MCF 10A (cell line): ENCODE measurements at places on chromosomes 16 and 17. TPM values are rescaled to one million over a fixed set of nuclear protein-coding genes. Genes with fewer than 3 reads are reported as not detected.

The CMTM4 gene
- 27.2 and 36.7 TPM in 2 replicates for total RNA-seq

The ZNF771 gene
- total RNA-seq: 8.1 and 8.3 TPM in 2 replicates

The ZNF205 gene
- total RNA-seq: 11.8 and 12.1 TPM in 2 replicates

The SNX20 gene
- not detected in 2 replicates for total RNA-seq

The XYLT2 gene
- 9.6 and 14.0 TPM in 2 replicates for total RNA-seq

The DNAI2 gene
- not detected in 2 replicates for total RNA-seq

The MYH8 gene
- total RNA-seq: not detected in 2 replicates

The CCL5 gene
- total RNA-seq: not detected in 2 replicates

The NAGPA gene
- total RNA-seq: 4.9 and 8.7 TPM in 2 replicates

GRCh38 chr17:37791447-37792399 lies 46.9 kb upstream of the HNF1B start:
- peak; percentile 31 for DNase-seq

DNA sequence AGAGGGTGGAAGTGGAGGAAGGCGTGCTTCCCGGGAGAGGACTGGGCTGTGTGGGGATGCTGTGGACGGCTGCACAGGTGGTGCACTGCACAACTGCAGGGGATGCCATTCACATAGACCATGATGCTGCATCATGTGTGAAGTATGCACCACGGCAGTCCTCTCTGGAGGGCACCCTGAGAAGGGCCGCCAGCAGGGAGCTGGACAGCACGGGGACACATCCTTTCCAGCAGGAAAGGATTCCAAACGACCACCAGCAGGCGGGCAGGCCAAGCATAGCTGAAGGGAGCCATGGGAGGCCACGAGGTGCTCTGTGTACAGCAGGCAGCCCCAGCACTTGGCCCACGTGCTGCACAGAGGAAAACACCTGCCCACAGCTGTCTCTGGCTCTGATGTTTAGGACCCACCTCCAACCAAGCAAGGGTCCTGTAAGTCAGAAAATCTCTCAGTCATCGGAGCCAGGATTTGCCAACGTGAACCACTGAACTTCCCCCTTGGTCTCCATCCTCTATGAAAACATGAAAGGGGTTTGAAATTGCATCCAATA lies 10.1 kb downstream of the ACTG1 start:
- DNase-seq: no peak

GRCh38 chr16:85603203-85603755 lies 9.8 kb upstream of the GSE1 start:
- DNase-seq: no peak

DNA sequence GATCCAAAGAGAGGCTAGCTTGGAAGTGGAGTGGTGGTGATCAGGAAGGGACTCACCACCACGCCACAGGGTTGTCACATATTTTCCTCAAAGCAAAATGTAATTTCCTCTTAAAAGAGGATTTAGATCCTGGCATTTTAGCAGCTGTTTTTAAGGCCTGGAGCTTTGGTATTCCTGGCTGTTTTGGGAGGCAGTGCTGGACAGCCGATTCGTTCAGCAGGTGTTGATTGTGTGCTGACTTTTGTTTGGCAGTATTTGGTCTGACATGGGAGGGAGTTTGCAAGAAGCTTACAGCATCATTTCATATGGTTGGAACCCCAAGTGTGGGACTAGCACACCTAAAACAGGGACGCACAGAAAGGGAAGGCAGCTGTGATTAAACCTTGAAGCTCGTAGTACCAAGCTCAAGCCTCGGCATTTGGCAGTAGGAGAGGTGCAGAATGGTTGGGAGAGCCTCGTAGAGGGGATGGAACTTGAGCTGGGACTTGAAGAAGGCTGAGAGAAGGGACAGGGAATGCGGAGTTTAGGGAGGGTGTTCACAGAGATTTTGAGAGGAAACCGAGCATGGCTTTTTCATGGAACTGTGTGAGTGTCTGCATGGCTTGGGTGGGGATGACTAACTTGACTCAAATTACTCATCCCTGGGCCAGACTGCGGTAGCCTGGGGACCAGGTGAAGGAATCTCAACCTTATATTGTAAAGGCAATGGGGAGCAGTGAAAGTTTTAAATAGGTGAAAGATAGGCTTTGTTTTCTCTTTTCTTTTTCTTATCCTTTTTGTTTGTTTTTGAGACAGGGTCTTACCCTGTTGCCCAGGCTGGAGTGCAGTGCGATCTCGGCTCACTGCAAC lies 52.3 kb downstream of the RPTOR start:
- DNase-seq: peak; percentile 59

DNA sequence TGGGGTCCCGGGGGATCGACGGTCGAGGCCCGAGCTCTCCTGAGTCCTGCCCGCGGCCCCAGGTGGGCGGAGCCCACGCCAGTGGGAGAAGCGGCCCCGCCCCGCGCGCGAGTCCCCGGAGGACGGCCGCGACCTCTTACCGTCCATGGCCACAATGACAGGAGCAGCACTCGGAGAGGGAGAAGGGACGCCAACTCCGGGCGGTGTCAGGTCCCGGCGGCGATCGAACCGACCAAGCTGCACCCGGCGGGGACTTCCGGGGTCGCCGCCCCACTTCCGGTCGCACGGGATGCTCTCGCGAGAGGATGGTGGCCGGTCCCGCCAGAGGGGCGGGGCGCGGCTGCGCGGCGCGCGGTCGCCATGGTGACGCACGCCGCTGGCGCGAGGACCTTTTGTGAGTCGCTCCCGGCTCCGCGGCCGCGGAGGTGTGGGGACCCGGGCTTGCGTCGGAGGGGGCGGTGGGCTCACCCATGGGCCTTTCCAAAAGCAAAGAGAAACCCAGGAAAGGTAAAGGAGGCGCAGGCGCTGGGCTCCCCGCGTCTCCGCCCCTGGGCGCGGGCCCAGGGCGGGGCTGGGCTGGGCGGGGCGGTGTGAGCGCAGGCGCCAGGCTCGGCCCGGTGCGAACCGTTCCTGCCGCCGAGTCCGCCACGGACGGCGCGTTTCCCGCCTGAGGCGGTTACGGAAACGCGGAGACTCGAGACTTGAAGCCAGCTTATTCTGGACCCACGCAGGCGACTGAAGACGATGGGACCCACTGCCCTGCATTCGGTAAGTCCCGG lies at the start of the genes CHMP1A and SPATA33:
Gene CHMP1A (minus strand): TSS at position 267 of the 779 bp plus-strand sequence. CDS start 120 bp downstream, at position 147.
Gene SPATA33 (plus strand): TSS at position 395 of the 779 bp plus-strand sequence. CDS start 76 bp downstream, at position 471.
- peak; percentile 84 for DNase-seq

DNA sequence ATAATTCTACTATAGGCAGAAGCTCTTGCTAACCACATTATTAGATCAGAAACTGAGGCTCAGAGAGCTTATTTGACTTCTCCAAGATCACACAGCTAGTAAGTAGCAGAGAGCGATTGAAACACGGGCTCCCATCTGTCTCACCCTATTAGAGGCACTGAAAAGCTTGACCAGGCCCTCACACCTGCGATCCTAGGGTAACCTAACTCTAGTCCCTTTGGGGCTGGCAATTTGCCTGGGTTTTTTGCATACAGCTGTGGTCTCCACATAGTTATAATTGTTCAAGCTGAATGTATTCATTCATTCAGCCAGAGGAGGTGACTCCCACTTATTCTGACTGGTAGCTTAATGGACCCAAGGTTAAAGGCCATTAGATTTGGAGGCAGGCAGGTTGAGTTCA lies 121.2 kb downstream of the ANKFN1 start:
- DNase-seq: no peak

DNA sequence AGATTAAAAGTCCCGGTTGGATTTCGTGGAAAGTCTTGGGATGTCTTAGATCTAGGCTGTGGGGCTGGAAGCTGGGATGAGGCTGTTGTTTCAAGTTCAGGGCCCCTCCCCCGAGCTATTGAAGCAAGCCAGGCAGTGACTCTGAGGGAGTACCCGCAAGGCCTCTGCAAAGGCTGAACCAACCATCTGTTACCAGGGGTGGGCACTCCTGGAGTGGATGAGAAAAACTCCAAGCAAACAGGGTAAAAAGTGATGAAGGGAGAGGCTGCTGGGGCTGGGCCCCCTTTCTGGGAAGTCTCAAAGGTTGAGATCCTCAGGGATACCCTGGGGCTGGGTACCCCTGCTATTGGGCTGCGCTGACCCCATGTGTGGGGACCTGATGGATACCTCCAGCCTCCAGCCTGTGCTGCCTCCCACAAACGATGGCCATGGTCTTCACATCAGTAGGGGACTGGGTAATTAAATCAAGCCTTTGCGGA lies 82.4 kb upstream of the KIFC3 start:
- no peak for DNase-seq

DNA sequence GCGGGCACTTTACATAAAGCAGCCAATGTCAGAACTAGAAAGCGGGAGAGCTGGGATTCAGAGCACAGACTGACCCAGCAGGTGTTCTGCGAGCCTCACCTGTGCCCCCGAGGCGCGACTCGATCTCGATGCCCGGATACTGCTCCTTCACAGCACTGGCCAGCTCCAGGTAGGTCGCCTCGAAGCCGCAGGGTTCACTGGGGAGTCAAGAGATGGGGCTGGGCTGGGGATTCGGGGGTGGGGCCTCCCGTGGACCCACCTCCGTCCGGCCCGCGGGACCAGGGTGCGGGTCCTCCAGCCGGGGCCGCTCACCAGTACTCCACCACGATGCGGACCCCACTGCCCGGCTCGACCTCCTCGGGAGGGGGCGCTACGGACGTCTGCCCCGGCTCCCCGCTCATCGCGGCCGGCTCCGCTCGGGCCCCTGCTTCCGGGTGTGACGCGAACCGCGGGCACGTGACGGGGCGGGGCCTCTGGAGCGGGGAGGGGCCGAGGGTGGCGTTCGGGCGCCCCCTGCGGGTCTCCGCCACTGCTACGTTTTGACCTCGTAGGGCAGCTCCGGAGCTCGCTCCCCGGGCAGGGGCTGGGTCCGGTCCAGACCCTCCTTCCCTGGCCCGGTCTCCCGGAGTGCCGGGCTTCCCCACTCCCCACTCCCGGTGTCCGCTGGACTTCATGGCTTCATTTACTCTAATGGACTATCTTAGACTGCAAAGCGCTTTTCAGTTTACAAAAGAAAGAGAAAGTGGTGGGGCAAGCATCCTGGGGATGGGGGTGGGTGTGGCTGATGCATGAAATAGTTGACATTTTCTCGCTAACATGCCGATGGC lies at the start of gene MIEN1:
Gene MIEN1 (minus strand): TSS at position 438 of the 827 bp plus-strand sequence. CDS start 37 bp downstream, at position 401.
- DNase-seq: peak; percentile 82

DNA sequence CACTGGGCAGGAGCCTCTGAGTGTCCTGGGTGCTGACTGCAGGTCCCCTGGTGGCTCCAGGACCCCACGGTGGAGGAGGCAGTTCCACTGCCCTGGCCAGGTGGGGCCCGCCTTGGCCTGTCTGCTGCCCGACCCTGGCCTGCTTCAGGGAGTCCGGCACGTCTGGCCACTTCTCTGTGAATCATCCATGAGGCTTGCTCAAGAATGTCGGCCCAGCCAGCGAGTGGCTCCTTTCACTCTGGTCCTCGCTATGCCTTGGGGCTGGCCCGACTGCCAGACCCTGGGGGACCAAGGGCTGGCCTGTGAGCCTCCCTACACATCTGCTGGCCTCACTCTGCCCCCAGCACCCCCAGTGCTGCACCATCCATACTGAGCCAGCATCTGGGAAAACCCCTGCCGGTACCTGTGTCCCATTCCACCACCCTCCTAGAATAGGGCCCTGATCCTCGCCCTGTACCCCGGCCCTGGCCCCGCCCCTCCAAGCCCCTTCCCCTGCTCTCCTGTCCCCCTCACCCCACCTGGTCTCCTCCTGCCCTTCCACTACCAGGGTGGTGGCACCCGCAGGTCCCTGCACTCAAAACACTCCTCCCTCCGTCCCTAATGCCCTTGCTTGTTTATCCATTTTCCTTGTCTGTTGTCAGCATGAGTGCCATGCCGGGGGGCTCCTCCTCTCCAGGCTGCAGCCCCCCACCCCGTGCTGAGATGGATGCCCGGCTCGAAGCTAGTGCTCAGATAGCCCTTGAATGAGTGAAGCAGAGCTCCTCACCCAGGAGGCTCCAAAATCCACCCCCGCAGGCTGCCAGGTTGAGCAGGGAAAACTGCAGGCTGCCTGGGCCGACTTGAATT lies 35.5 kb downstream of the ADCY7 start:
- peak; percentile 52 for DNase-seq

DNA sequence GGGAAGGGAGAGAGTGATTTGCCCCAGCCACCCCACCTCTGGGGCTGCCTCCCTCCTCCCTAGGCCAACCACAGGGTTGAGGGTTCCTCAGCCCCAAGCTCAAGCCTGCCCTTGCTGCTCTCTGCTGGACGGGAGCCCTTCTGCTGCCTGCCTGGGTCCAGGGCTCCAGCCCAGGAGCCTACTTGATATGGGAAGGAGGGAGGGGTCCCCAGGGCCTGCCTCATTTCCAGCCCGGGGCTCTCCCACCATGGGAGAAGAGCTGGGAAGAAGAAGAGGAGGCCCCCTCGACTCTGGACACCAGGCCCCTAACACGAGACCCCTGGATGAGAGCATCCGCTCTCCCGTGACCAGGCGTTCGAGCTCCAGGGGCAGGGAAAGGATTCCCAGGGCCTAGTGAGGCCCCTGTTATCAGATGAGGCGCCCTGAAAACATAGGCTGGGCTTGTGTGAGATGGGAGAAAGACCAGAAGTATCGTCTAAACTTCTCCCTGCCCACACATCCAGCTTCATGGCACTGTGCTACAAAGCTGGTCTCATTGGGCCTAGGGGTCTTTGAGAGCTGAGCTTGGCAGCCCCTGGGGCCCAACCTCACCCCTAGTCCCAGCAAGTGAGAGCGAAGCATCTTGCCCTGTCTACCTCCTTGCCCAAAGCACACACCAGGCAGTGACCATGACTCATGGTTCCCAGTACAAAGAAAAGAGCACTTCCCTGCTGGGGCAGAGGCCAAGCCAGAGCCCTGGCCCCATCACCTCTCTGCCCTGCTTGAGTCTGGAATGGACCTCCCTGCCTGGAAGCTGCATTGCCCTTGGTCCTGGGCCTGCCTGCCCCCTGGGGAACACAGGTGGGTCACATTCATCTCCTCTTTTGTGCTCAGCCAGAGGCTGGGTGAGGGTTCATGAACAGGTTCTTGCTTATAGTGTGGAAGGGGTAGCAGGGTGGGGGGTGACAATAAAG lies 987 bp downstream of the SLC16A5 start:
- peak; percentile 76 for DNase-seq

- peak; percentile 27 for DNase-seq
Observed at GRCh38 chr17:8628172-8628571, 2.4 kb downstream of the MYH10 start.

GRCh38 chr17:43720311-43721060 lies 38.1 kb downstream of the SOST start:
- no peak for DNase-seq

DNA sequence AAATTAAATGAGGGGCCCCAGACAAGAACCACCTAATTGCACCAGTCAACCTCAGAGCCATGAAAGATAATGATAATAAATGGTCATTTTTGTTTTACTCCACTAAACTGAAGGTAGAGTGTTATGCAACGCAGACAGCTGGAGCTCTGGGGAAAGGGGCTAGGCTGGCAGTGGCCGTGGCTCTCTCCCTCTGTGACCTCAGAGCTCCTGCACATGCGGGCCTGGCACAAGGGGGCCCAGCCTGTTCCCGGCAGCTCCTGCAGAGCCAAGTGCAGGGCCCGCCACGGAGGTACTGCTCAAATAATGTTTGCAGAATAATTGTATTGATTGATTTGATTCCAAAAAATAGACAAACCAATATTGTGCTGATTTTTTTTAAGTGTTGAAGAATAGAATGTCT lies 109.5 kb downstream of the SALL1 start:
- no peak for DNase-seq

- no peak for DNase-seq
Observed at GRCh38 chr17:74900208-74900607, 6.8 kb upstream of the FADS6 start.

DNA sequence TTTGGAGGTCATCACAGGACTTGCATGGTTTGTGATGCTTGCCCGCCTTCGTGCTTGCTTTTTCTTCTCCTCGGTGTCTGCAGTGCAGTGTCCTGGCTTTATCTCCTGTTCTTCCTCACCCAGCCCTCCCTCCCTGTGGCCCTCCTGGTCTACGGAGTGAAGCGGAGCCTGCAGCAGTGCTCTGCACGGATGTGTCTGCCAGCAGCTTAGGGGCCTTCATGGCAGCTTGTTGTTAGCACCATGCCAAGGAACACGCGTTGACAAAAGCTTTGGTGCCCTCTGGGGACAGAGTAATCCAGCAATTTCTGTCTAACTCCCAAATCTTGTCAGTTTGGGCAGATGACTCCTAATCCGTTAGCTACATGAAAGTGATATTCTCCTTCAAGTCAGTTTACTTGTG lies 9.9 kb downstream of the DHODH start:
- DNase-seq: no peak
